HepG2 (cell line): ENCODE measurements at places on chromosomes 1 and 21.
A peak's percentile ranks its signal among the peaks of the same experiment; 100 is the strongest.

DNA sequence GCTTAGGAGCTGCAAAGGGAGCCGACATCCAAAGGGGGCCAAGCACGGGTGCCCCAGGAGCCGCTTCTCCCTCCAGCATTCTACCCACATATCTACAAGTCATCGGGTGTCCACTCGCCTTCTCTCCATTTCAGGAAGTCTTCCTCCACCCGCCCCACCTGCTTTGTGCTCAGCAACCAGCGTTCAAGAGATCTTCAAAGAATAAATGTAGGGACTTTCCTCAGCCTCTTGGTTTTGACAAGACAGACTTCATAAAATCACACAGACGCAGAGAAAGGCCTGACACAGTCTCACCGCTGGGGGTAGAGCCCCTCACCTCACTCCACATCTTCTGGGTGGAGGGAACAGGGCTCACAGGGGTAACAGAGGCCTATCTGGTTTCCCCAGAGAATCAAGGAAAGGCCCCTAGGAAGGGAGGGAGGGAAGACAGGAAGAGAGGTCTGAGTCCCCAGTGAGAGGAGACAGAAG lies 49.5 kb downstream of the SSBP3 start:
- no peak for DNase-seq

- DNase-seq: no peak
These were observed 7.0 kb downstream of the SLC6A9 start for GRCh38 chr1:44024031-44024902.

DNA sequence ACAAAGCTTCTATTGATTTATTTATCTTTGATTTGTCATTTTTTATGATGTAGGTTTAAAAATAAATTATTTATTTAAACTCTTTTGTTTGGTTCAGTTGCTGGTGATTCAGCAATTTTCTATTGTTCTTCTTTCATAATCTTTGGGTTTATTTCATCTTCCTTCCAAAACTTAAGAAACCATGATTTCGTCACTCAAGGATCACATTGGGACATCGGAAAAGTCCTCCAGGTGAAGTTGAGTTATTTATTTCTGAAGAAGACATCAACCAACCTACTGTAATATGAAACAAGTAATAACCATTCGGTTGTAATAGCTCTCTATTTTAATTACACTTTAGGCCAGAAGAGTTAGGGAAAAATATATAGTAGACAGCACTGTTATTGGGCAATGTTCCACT lies 23.0 kb upstream of the WLS start:
- DNase-seq: no peak

DNA sequence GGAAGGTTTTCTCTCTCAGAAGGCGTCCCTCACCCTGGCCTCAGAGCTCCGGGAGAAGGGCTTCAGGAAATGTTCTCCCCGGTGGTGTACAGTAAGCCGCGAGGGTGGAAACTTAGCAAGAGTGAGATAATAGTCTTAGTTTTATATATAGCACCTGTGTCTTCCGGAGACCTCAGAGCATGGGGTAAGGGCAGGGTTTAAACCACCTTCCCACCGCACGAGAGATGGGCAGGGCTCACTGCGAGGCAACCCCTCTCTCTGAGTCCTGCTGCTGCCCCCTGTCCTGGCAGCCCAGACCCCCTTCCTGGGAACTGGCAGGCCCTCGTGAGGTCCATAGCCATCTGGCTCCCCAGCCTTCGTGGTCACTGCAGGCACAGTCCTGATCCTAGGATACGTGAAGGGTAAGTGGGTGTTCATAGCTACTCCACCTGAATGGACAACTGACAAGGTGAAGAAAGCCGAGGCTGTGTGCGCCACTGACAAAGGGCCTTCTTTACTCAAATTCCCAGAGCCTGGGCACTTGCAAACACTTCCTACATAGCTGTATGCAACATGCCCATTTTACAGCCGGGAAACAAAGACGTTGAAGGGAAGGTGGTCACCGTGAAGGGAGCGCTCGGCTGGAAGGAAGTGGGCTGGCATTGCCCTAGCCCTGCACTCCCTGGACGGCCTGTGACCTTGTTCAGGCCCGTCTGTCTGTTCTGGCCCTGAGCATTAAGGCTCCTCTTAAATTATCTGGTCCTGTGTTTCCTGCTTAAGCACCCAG lies 26.9 kb downstream of the ITPKB start:
- DNase-seq: no peak

DNA sequence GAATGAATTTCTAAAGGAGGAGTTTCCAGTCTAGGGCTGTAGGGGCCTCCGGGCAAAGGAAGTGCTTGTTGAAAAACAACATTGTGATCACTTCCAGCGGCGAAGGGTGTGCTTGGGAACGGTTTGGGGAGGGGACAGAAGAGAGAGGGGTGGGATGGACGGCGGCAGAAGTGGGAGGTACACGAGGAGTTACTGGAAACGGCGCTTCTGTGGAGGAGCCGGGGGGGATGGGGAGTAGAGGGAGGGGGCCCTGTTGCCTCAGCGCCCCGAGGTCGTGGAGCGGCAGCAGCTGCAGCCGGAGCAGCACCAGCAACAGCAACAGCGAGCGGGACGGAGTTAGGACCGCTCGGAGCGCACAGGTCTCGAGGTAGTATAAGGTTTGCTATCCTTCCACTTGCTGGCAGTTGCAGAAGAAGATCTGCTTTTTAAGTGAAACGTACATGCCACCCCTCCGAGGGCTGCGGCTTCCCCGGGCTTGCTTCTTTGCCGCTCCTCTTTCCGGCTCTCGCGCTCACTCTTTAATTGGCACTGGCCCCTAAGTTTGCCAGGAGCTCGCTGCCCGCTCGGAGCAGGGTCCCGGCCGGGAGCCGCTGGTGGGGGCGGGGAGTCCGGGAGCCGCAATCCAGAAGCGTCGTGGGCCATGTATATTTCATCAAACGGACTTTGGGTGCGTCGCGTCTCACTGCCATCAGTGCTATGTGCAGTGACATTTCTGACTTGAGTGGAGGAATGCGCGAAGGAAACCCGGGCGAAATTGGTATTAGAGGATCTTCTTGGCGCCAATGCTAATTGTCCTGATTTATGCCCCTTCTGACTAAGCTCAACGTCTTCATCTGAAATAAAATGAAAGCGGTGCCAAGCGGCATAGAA lies 771 bp upstream of the NTNG1 start:
- no peak for DNase-seq

GRCh38 chr1:12618965-12619791 lies 1.2 kb upstream of the DHRS3 start:
- DNase-seq: peak; percentile 97

DNA sequence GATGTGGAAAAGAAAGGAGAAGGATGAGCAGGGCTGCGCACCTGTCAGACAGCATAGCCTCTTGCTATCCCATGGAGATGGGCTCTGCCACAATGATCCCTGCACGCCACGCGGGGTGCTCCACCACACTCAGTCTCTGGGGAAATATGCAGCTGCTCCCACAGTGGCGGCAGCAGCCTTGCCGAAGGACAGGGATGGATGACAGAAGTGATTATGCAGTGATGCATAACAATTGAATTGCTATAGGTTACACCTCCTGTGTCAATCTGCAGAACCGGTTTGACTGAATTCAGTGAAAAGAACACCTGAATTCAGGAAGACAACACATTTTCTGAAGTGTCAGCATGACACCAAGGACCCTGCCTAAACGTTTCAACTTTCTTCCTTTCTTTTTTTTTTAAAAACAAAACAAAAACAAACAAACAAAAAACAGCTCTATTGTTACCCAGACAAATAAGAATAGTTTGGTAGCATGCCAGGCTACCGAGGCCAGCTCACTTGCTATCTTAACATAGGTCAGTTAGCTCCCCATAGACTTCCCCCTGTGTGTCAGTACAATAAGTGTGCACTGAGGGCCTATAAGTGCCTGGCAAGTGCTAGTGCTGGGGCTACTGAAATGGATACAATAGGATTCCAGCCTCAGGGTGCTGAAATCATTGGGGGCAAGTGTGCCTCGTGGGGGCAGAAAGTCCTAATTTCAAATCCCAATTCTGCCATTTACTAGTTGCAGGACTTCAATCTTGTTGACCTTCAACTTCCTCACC lies 127.6 kb upstream of the LMO4 start:
- no peak for DNase-seq

DNA sequence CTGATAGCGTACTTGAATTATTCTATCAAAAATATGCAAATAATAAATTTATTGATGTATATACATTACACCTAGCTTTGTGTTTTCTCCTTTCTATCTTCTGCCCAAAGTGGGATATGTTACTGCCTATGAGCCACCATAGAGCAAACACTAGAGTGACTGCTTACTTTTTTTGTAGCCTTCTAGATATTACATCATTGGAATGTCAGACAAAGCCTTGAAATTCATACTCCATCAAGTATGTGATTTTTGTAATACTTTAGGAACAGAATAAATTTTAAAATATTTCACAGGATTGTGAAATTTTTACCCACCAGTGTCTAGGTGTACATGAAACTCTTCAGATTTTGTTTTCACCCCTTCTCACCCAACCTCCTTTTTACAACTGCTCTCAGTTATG lies 787.6 kb downstream of the USP25 start:
- no peak for DNase-seq

DNA sequence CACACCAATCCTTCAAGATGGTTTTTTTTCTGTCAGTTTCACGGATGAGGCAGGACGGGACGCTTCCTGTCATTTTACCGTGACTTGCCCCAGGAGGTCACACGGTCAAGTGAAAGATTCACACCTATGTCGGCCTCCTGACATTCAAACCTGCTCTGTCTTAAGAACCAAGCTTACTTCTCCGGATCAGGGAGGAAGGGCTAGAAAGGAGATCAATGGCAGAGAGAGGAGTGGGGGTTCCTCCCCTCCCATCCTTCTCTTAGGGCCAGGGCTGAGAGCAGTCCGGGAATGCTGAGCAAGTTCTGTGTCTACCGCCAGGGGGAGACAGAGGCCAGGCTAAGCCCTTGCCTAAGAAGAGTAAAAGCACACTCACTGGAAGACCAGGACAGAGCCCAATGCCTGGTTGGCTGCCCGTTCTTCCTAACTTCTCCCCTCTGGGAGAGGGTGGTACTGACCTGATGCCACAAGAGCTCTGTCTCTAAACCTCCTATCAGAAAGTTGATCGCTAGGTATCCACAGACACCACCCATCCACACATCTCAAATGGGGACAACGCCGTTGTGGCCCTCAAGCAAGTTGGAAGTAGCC lies 1.1 kb upstream of the PPM1J start:
- peak; percentile 77 for DNase-seq

DNA sequence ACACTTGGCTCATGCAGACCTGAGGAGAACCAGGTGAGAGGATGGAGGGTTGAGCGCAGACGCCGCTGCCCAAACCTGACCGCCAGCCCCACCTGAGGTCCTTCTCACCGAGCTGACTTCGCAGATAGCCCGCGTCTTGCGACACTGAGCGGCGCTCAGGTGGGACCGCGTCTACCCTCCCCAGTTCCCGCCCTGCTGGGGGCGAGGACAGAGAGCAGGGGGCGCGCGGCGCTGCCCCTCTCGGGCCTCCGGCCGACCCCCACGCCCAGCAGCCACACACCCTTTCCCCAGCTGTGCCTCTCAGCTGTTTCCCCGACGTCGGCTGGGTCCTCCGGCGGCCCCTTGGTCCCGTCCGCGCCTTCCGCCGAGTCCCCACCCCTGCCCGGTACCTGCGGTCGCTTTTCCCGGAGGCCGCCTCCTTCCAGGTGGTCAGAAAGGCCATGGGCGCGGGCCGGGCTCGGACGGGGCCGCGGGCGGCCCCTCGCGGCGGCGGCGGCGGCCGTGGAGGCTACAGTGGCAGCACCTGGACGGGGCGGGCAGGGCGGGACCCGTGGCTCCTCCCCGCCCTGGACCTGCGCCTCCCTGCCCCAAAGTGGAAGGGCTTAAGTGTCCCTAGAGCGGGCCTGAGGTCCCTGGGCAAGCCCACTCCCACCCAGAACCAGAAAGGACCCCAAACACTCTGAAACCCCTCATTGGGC lies 14.4 kb upstream of the TTC39A start:
- no peak for DNase-seq

- DNase-seq: no peak
These were observed 7.3 kb downstream of the BMP8B start for GRCh38 chr1:39781349-39781715.

DNA sequence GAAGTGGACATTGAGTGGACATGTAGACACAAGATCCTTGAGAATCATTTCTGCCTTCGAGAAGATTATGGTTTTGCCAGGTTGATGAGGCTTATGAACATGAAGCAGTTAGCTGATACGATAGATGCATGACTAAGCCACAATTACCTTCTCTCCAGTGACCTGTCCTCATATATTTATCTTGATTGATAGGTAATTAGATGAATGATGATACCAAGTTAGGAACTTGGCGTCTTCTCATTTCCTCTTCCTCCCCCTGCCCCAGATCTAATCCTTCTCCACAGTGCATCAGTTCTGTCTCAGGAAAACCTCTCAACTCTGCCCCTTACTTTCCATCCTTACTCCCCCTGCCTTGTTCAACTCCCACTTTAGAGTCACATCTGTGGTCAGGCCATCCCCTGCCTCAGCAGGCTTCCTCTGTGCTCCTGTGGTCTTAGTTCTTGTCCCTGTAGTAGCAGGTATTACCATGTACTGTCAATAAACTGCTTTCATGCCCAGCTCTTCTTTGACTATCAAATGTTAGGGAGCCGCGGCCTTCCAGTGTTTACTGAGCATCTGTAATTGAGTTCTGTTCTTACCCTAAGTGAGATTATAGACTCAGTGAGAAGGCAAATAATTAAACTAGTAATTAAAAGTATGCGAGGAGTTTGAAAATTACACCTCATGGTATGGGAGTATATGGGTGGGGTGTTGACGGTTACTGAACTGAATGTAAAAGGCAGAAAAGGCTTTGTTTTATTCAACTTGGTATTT lies 5.1 kb downstream of the ST6GALNAC3 start:
- no peak for DNase-seq

- DNase-seq: no peak
These were observed 802.9 kb upstream of the ADAMTS5 start for GRCh38 chr21:27769763-27770162.

DNA sequence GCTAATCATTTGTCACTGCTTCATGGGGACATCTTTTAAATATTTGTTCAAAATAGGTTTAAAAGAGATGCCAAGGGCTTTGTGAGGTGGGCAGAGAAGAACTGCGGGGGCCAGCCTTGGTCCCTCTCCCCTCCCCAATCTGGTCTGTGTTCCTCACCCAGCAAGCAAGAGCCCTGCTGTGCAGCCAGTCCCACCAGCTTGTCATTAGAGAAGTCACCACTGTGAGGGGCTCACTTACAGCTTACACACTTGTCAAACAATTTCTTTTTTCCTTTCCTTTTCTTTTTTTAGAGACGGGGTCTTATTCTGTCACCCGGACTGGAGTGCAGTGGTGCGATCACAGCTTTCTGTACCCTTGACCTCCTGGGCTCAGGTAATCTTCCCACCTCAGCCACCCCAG lies 10.4 kb upstream of the CDK18 start:
- DNase-seq: no peak
